ENCODE measurements at places on chromosomes 6 and 20. TPM values are rescaled to one million over a fixed set of nuclear protein-coding genes. Genes with fewer than 3 reads are reported as not detected.
A peak's percentile ranks its signal among the peaks of the same experiment; 100 is the strongest.

GRCh38 chr6:111427341-111428116 lies 55.5 kb downstream of the REV3L start:
- no peak for DNase-seq

- DNase-seq = peak; percentile 66
These were observed 1.1 kb downstream of the SPTLC3 start for GRCh38 chr20:13009682-13010406.

- no peak for DNase-seq
These were observed 11.7 kb upstream of the PHIP start for GRCh38 chr6:79089552-79090404.

Gene OR2J3
- not detected for total RNA-seq

Gene CDH22
- 0.23 TPM for total RNA-seq

Gene ECT2L
- 0.18 TPM for total RNA-seq

Gene UST
- 30.9 TPM for total RNA-seq

Gene SDHAF4
- 17.2 TPM for total RNA-seq
